ENCODE measurements at places on chromosomes 6 and 20.

DNA sequence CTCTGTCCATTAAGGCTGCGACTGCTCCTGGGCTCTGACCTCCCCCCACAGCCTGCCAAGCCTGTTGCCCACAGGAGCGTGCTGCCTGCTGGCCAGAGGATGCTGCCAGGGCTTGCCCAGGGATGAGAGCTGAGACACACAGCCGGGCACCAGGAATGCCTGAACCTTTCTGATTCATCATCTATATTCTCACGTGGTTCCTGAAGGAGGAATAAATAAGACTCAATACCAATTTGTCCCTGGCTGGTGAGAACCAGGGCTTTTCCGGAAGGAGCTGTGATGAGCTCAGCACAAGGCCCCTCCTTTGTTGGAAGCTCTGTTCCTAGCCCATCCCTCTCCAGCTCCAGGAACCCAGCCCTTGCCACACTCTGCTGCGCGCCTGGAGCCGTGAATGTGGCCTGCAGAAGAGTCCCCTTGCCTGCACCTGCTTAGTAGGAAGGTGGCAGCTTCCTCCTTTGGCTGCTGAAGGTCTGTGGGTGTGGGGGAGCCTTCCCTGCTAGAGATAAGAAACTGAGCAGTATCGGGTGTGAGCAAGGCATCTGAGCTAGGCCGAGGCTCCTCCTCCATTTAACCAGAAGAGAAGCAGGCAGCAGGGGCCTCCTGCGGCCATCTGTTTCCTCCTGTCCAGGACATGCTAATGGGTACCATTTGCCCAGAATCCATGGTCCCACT lies 37.9 kb downstream of the SYNDIG1 start:
- DNase-seq, result no peak

GRCh38 chr6:83827050-83827449 lies 26.1 kb upstream of the RIPPLY2 start:
- DNase-seq, result no peak

- no peak for DNase-seq
These were observed 50.9 kb upstream of the TNFAIP3 start for GRCh38 chr6:137816133-137816579.

DNA sequence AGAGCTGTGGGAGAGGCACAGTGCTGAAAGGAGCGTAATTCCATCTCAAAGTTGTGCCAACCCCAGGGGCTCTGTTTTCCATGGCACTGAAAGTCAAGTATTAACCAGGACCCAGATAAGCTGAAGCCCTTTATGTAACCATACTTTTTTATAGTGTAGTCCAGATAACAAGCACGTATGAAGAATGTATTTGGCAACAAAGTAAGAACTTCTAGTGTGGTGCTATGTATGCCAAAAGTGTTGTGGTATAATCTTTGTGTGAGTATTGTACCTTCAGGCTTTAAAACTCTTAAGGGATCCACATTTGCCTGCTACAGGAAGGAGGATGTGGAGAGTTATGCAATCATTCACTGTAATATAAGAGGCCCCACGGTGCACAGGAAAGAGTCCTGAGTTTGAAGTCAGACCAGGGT lies 129.4 kb downstream of the IBTK start:
- DNase-seq, result no peak

DNA sequence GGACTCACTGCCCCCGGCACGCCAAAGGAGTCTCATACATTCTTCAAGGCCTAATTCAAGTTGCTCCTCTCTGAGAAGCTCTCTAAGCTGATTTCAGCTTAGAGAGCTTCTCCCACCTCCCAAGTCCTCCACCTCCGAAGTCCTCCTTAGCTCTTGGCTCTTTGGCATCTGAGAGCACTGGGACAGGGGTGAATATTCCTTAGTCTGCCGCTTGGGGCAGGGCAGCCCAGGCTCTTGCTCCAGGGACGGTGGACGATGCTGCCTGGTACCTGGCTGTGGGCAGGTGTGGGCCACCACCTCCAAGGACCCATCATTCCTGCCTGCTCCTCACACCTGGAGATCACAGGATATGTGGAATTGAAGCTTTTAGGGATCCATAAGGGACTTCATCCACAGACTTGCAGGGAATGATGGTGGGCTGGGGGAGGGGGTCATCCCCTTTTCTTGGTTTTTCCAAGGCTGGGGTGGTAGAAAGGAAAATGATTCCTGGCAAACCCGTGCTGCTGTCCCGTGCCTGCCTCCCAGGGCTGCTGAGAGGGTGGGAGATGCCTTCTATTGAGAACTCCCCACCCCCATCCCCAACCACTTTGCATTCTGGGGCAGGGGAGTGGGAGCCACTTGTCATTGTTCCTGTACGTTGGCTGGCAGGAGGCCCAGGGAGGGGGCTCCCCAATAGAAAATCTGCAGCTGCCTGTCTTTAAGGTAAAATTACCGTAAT lies 57.4 kb downstream of the ARHGAP40 start:
- DNase-seq, result no peak

DNA sequence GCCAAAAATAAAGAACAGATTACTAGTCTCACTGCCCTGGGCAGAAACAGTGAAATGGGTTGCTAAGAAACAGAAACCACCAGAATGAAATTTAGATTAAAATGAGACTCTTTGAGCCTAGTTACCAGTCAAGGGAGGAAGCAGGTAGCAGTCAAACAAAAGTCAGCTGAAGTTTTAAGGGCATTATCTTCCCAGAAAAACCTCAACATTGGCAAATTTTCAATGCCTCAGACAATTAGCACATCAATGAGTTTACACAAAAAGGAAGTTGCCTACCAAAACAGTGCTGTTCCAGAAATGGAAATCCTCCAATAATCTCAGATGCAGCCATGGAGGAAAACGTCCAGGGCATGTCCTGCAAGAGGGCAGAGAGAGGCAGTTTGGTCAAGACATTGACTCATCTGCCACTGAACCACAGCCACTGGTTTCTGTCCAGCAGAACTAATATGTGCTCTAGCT lies 399.7 kb upstream of the ADGRB3 start:
- no peak for DNase-seq

DNA sequence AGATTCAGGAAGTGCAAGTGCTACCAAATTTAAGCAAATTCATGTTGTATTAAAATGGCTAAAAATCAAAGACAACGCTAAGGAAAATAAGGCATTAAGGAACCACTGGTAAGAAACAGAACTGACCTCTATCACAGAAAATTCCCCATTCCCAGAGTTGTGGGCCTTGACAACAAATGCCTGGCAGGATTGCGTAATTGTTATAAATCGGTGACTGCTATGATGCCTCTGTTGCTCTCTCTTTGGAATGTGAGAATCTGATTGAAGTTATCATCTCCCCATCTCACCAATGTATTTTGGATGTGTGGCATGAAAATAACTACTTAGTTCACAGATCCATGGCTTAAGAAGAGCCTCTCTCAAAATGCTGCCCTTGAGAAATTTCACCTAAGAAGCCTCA lies 257.3 kb downstream of the OGFRL1 start:
- DNase-seq, result no peak

Measured in tibial nerve (tissue), 4 donors.